ENCODE measurements at places on chromosomes 5 and 9.

GRCh38 chr5:135565725-135566421 is 12.9 kb downstream of the CXCL14 start:
- peak; percentile 43 for DNase-seq

- DNase-seq: no peak
Measured at GRCh38 chr9:87336914-87337333, 160.7 kb upstream of the DAPK1 start.

DNA sequence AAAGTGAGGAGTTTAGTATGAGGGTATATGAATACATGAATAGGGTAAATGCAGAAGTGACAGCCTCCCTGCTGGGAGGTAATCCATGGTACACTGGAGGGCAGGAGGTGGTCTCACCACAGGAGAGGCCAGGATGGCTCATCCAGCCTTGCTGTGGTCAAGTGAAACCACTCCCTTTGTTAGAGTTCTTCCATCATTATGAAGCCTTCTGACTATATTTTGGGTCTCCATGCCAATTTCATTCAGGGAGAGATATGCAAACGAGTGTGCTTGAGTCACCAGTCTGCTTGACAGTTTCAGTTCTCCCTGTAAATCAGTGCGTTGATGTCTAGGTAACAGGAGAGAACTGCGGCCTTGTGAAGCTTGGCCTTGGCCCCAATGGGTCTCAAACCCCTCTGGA is 16.4 kb downstream of the PPP3R2 start:
- DNase-seq: no peak

DNA sequence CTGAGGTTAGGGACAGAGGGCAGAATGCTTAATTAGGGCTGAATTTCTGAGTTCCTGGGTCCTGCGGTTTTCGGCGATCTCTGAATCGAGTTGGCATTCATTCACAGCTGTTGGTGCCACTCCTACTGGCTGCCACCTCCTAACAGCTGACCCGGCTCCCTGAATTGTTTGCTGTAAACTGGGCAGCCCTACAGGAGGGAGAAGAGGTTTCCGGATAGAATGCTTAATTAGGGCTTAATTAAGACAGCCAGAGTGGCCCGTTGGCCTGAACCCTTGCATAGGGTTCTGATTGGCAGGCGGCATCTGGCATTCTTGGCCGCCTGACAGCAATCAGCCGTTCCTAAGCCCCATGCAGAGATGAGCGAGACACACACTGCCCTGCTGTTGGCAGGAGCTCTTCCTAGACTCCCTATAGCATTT is 25.7 kb downstream of the FRMPD1 start:
- DNase-seq: no peak

GRCh38 chr5:116212225-116212624 is 127.4 kb downstream of the COMMD10 start:
- DNase-seq: no peak

GRCh38 chr9:21504894-21505293 is 22.8 kb upstream of the IFNE start:
- DNase-seq: no peak

DNA sequence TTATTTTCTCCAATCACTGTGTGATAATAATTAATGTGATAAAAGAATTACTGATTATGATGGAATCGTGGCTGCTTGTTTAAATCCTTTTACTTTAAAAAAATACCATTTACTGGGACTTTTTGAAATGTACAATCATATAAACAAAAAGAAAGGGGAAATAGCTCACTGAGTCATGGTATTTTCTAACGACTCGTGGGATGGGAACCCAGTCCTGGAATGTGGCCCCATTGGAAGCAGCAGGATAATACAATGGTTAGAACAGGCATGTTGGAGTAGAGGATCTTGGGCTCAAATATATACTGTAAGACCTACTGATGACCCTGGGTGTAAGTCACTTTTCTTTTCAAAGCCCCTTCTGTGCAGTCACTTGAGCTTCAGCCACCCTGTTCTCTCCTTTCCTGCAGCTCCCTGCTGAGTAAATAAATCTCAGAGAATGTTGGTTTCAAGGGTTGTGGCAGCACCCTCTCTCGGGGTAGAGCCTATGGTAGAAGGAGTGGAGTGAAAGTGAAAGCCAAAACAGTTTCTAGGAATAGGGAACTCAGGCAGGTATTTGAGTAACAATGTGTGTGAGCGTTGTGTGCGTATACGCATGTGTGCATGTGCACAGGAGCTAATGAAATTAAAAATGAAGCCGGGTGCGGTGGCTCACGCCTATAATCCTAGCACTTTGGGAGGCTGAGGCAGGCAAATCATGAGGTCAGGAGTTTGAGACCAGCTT is 40.8 kb upstream of the LARP1 start:
- no peak for DNase-seq

GRCh38 chr5:84683594-84683993 is 298.9 kb upstream of the EDIL3 start:
- no peak for DNase-seq

DNA sequence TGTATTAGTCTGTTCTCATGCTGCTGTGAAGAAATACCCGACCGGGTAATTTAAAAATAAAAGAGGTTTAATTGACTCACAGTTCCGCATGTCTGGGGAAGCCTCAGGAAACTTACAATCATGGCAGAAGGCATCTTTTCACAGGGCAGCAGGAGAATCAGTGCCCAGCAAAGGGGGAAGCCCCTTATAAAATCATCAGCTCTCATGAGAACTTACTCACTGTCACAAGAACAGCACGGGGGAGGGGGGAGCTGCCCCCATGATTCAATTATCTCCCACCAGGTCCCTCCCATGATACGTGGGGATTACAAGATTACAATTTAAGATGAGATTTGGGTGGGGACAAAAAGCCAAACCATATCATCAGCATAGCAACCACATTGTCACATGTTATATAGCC is 102.5 kb downstream of the GPBP1 start:
- DNase-seq: no peak

- no peak for DNase-seq
Measured at GRCh38 chr9:91555132-91555531, 131.5 kb upstream of the NFIL3 start.

DNA sequence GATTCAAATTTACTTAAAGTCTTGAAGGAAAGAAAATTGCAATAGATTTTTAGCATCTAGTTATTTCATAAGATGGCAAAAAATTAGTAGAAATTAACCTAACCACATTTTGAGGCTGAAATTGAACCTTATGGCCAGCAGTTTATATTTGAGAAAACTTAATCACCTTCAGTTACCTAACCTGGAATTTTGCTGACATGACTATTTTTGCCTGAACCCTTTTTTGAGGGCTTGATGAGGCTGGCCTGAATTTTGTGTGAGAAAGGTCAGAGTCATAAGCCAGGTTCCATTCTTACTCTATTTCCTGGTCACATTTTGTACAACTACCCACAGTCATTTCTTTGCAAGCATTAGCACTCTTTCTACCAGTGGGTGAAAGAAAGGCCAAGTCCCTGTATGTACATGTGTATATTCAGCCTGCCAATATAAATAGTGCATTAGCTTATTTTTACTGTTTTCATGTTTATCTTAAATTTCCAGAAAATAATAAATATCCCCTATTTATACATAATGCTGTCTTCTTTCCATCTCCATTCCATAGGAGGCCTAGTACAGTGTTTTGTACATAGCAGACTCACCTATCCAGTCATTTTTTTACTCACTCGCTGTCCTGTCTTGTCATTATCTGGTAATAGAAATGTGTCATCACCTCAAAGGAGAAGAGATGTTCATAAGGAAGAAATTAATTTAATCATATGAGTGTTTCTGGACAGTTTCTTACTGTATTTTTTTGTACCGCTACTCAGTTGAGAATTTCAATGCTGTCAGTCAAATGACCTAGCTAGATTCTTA is 108.4 kb upstream of the SGCD start:
- DNase-seq: no peak

GRCh38 chr9:127568618-127568970 is 43.5 kb upstream of the STXBP1 start:
- no peak for DNase-seq

GRCh38 chr9:95058795-95059386 is 258.6 kb downstream of the FANCC start:
- DNase-seq: no peak

- no peak for DNase-seq
Measured at GRCh38 chr5:749101-749670, 35.3 kb downstream of the ZDHHC11B start.

DNA sequence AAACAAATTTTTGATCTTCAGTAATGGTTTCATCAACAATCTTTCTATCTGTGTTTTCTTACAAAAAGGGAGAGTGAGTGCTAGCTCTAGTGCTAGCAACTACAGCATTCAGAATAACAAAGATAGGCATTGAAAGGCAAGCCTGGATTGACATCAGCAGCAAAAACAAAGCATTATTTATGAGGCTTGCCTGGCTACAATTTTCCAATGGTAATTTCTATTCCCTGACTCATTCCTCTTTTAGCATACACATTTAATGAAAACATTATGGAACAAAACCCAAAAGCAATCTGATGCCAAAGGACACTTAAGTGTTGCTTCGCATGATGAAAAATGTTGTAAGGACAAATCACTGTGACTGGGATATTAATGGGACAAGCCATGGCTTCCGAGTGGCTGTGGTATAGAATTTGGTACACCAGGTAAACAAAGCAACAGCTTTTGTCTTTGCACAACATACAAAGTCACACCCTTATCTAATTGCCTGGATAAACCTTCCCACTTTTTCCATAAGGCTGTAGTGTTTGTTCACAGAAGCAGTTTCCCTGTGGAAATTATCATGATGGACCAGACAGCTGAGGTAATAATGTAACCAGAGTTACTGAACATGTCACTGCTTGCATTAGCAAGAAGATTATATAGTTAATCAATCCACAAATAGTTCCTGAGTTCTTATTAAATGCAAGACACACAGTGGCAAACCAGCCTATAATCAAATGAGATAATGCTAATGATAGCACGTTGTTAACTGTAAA is 179.8 kb upstream of the EDIL3 start:
- DNase-seq: no peak

- DNase-seq: no peak
Measured at GRCh38 chr9:74498621-74499095, 1.5 kb downstream of the RORB start.

GRCh38 chr9:136985027-136985602 is 2.3 kb downstream of the LCNL1 start:
- no peak for DNase-seq

DNA sequence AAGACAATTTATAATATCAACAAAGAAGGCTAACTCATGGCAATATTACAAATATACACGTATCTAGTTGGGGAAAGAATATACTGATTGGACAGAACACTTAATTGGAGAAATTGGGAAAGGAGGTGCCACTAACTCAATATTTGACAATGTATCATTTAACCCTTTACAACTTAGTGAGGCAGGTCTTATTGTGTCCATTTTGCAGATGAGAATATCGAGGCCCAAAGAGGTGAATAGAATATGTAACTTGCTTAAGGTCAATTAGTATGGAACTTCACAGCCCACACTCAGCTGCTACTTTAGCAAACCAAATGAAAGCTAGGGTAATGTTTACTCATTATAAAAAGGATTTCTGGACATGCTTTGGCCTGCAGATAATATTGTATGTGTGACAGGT is 46.2 kb downstream of the COMMD10 start:
- no peak for DNase-seq

- no peak for DNase-seq
Measured at GRCh38 chr5:38426490-38426889, 130.0 kb downstream of the LIFR start.

- DNase-seq: no peak
Measured at GRCh38 chr5:78518365-78519197, 130.0 kb downstream of the LHFPL2 start.

- no peak for DNase-seq
Measured at GRCh38 chr9:121651295-121652020, at the start of gene DAB2IP. Gene DAB2IP (plus strand): TSS chr9:121651634. CDS start chr9:121651776, 142 bp downstream.

GRCh38 chr9:100555471-100555870 is 22.4 kb upstream of the CAVIN4 start:
- no peak for DNase-seq

- DNase-seq: no peak
Measured at GRCh38 chr5:83281176-83281575, 190.4 kb upstream of the VCAN start.

- DNase-seq: no peak
Measured at GRCh38 chr9:115022760-115023434, 92.5 kb upstream of the TNFSF8 start.

DNA sequence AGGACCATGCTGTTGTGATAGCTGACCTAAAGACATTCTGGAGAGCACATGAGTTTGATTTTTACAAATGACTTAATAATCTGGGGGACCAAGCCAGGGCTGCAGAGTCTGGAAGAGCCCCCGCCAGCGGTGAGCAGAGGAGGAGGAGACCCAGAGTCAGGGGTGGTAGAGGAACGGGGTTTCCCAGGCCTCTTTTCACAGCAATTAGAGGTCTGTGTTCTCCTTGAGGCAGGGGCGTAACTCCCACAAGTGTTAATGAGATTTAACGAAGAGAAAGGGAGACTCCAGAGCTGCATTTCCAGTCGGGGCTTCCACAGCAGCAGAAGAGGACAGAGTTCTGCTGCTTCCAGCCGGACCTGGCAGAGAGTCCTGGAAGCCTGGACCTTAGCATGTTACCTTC is 137.9 kb upstream of the SLC24A2 start:
- DNase-seq: no peak

GRCh38 chr9:93198838-93199625 is 15.1 kb downstream of the WNK2 start:
- DNase-seq: no peak

DNA sequence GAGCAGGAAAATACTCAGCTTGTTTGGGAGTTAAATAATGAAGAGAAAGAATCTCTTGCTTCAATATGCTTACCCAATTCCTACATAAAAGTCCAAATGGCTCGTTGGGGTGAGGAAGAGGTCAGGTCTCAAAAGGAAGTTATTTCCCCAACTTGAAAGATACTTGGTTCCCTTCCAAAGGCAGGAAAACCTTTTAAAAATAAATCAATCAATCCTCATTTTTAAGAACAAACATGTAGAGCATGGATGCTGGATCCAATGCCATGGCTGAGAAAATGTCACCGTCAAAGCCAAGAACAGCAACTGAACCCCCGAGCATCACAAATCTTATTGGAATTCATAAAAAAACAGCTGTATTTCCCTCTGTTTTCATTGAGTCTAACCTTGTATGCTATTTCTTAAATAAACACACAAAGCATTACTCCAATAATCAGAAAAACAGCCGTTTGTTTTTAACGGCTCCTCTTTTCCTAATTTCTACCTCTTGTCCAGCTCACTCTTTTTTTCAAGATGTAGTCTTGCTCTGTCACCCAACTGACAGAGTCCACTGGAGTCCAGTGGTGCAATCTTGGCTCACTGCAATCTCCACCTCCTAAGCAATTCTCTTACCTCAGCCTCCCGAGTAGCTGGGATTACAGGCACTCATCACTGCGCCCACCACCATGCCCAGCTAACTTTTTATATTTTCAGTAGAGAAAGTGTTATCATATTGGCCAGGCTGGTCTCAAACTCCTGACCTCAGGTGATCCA is 140.7 kb downstream of the GNA14 start:
- DNase-seq: no peak

Measured in activated gamma-delta T cell treated with anti-CD3 and anti-CD28 coated beads, Interleukin-2, amount 50 U/mL, for 16 hours (primary cell).